ENCODE measurements at places on chromosomes 1 and 21.
A peak's percentile ranks its signal among the peaks of the same experiment; 100 is the strongest.

DNA sequence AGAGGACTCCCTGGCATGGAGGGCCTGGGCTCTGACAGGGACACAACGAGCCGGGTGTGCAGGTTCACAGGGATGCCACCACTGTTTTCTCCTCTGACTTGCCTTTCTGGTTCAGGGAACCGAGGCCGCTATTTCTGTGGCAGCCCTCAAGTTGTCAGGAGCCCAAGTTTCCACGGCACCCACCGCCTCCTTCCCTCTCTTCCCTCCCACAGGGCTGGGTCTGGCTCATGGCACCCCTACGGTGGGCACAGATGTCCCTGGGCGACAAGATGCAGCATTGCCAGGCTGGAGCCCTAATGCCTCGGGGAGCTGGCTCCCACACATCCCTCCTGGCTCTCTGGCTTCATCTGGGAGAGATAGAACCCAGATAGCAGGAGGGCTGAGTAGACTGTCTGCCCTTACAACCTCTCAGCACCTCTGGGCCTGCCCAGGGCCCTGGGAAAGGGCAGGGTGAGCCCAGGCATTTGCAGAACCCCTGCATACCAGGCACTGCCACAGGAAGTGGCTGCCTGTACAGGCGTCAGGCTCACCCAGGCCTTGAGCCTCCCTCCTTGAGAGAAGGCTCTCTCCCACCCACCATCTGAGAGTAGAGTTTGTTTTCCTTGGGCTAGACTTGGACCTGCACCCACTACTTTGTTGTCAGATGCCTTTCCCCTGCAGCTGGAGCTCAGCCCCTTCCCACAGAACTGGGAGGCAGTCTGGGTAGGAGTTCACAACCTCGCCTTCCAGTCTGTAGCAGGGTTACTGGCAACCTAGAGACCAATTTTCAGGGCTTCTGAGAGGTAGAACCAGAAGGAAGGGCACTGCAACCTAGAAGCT, 20.5 kb downstream of the KCNC4 start:
- no peak for DNase-seq

- no peak for DNase-seq
These were observed 21.3 kb upstream of the GRIK3 start for GRCh38 chr1:37055631-37056030.

GRCh38 chr1:57138432-57139078, 172.7 kb upstream of the C8B start:
- no peak for DNase-seq

DNA sequence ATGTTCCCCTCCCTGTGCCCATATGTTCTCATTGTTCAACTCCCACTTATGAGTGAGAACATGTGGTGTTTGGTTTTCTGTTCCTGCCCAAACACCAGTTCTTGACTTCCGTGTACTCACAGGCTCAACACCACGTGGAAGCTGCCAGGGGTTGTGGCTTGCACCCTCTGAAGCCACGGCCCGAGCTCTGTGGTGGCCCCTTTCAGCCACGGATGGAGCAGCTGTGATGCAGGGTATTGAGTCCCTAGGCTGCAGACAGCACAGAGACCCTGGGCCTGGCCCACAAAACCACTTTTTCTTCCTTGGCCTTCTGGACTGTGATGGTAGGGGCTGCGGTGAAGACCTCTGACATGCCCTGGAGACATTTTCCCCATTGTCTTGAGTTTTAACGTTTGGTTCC, 111.6 kb downstream of the SYT14 start:
- no peak for DNase-seq

DNA sequence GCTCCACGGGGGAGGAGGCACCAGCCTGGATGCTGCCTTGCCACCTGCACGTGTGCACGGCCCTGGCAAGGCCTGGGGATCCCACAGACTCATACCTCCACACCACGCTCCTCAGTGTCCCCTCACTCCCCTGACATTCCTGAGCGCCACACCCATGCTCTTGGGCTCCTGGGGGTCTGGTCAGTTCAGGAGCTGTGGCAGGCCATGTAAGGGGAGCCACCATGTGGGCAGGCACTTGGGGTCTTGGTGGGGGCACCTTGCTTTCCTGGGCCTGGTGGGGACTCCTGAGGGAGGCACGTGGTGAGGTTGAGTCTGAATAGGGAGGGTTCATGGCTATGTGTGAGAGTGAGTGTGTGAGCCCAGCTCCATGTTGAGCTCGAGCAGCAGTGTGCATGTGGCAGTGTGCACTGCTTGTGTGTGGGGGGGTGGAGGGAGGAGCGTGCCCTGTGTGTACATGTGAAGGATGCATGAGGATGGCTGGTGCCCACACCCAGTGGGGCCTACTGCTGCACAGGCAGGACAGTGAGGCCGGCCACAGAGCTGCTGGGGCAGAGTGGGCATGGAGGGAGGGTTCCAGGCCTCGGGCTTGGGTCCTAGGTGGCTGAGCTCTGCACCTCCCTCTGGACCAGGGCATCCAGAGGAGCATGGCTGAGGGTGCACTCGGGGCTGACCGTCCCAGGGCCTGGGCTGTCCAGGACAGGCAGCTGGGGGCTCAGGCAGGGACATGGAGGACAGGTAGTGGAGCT, 1.6 kb downstream of the GJC2 start:
- no peak for DNase-seq

DNA sequence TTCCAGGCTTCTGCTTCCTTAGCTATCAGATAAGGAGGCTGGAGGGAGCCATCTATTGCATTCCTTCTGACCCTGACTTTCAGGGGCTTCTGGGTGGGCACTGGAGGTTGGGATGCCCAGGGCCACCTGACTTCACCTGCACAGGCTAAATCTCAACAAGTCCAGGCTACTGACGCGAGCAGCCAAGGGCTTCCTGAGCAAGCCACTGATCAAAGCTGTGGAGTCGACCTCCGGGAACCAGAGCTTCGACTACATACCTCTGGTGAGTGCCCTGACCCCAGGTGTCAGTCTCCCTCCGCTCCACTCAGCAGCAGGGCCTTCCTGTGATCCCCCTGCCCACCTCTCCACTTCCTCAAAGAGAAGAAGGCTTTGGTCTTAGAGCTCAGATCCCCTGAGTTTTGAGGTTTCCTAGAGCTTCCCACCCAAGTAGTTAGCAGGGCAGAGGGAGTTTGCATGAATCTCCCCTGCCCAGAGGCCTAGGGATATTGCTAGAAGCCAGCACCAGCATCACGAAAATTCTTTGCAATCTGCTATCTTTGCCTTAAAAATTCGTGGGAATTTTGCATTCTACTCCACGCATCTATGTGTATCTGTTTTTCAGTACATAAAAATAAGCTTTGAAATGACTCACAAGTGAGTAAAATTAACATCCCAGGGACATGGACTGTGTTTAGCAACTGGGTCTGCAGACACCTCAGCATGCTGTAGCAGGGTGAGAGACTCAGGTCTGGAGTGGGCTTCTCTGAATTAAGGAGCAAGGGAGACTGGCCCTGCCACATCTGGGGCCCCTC, 61.4 kb downstream of the VWA5B1 start:
- no peak for DNase-seq

DNA sequence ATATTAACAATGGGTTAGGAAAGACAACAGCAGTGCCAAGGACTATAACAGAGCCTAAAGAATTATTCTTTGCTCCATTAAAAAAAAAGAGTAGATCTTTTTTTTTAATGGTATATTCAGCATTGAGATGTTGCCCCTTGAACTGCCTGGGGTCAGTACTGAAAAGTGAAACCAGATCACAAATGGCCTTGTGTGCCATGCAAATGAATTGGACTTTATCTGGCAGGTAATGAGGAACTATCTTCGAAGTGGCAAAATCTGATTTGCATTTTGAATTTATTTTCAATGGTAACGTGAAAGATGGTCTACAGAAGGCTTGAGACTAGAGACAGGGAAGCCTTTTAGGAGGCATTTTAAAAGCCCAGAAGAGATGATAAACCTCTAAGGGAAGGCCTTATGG, 21.4 kb upstream of the PKN2 start:
- DNase-seq, result no peak

DNA sequence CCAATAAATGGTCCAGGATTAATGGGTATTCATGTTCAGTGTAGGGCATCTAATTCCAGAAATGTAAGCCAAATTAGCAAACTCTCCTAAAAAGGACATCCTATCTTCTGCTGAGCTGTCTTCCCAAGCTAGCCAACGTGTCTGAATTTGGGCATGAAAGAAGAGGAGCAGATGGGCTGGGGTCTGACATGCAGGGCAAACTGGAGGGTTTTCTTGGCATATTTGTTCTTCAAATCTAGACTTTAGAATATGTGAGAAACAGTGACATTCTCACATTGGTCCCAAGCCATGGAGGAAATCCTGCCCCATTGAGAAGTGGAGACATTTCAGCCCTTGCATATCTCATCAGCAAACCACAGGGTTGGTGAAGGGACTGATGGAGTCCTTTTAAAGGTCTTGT, 67.2 kb downstream of the LRIG2 start:
- no peak for DNase-seq

DNA sequence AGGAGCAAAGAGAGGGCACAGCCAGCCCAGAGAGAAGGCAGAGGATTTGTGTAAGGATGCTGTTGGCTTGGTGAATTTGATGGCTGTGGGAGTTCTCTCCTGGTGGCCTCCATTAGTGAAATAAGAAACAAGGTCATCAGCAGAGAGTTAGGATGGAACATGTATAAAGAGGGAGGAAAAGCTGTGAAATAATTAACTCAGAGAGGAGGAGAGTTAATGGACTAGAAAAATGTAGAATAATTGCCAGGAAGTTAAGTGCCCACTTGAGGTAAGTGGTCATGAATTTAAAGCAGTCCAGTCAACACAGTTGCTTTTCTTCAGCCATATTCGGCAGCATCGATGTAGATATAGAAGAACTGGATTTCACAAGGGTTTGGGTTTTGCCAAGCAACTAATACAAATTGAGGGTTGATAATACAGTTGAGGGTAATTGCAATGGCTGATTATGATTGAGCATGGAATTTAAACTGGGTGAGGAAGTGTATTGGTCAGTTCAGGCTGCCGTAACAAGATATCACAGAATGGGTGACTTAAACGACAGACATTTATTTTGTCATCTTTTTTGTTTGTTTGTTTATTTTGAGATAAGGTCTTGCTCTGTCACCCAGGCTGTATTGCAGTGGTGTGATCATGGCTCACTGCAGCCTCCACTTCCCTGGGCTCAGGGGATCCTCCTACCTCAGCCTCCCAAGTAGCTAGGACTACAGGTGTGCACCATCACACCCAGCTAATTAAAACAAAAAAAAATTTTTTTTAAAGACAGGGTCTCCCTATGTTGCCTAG, 31.7 kb upstream of the KLF17 start:
- no peak for DNase-seq

- no peak for DNase-seq
These were observed 37.6 kb upstream of the CAMTA1 start for GRCh38 chr1:6747674-6748073.

DNA sequence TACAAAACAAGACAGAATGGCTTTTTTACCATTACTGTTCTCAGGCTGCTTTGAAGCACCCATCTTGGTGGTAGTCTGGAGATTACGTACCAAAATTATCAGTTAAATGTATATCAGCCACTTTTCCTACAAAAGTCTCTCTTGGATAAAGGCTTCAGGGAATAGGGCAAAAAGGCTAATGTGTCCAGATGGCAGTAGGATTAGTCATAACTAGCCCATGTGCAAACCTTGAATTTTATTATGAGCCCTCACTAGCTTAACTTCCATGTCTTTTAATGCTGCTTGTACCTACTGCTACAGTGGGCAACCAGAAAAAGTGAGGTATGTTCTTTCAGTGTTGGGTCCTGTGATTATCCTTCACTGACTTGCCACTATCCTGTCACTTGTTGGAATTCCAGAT, 51.0 kb downstream of the PLPPR4 start:
- DNase-seq, result no peak

- no peak for DNase-seq
These were observed 115.6 kb upstream of the KIF26B start for GRCh38 chr1:245039196-245039595.

DNA sequence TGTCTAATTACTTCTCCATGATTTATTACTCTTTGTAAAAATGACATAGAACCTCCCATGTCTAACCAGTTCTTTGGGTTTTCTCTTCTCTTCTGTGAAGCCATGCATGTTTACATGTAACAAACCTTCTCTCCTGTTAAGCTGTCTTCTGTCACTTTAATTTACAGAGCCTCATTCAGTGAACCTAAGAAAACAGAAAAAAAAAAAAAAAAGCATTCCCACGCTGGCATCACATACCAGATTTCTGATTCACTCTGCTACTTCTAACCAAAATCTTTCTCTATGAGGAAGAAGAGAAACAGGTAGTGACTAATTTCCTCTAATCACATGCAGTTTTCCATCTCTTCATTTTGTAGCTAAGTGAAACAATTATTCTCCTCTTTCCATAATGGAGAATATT, 141.4 kb upstream of the CXADR start:
- peak; percentile 23 for DNase-seq

DNA sequence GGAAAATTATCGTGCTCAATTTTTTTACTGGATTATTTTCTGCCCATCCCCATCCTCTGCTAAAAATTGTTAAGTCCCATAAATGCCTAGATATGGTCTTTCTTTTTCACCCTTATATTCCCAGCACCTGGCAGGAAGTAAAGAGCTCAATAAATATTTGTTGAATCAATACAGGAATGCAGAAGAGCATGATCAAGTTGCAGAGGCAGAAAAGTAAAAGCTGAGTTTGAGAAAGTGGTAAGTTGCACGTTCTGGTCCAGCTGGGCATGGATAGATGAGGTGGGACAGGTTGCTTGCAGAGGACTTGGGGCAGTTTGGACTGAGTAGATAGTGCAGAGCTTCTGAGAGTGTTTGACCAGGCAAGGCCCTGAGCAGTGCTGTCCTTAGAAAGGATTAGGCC, 40.1 kb downstream of the ZNF281 start:
- DNase-seq, result no peak

GRCh38 chr1:165143437-165144065, 213.0 kb downstream of the LMX1A start:
- no peak for DNase-seq

- DNase-seq, result no peak
These were observed 4.7 kb downstream of the ZBTB7B start for GRCh38 chr1:155007251-155007828.

- DNase-seq, result no peak
These were observed 65.9 kb upstream of the DNAJC6 start for GRCh38 chr1:65243491-65243890.

DNA sequence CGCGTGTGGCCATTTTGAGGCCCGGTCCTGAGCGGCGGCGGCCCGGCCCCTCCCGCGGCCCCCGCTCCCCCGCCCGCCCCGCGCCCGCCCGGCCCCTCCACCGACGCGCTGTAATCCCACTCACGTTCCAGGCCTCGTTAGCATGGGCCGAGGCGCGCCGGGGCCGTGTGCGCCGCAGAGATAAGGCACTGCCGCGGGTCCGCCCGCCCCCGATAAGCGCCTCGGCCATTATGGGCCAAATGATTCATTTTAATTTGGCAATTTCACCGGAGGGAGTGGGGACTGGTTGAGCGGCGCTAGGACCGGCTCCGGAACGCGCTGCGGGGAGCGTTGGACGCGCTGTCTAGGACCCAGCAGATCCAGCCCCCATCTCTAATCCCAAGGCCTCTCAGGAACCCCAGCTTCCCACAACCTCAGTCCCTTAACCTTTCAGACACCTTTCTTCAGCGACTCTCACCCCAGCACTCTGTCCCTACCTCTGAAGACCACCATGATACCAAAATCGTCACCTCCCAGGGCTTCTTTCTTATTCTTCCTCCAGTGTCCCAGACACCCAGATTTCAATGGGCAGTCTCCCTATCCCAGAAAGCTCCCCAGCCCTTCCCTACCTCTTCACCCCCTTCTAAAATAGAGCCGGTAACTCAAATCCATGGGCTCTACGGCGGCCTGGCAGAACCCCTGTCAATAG, at the start of gene TAL1:
Gene TAL1 (minus strand): TSS at position 39 of the 688 bp plus-strand sequence. CDS start 6,337 bp downstream, outside the sequence.
- no peak for DNase-seq
